ENCODE measurements at places on chromosomes 16 and 17. TPM values are rescaled to one million over a fixed set of nuclear protein-coding genes. Genes with fewer than 3 reads are reported as not detected.

SDR42E1 gene
- polyA plus RNA-seq, result 0.16 TPM

KRTAP9-1 gene
- polyA plus RNA-seq, result not detected

C16orf95 gene
- 2.5 TPM for polyA plus RNA-seq

ZNF19 gene
- polyA plus RNA-seq, result 3.9 TPM

PIRT gene
- 0.84 TPM for polyA plus RNA-seq

RAB26 gene
- 0.46 TPM for polyA plus RNA-seq

HEATR9 gene
- polyA plus RNA-seq, result 0.13 TPM

DNA sequence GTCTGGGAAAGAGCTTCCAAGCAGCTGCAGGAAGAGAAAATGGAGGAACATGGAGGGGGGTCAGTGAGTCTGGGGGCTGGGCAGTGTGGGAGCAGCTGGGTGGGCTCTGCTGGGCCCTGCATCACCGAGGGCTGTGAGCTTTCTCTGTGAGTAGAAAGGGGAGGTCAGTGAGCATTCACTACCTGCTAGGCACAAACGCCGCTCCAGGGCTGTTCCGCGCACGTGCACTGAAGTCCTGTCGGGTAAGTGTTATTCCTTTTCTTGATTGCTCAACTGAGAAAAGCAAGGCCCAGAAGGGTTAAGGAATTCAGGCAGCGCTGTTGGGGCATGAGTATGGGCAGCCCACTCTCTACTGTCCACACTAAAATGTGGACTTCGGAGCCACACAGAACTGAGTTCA lies 4.7 kb downstream of the CACNG5 start:
- peak; percentile 15 for DNase-seq

DNA sequence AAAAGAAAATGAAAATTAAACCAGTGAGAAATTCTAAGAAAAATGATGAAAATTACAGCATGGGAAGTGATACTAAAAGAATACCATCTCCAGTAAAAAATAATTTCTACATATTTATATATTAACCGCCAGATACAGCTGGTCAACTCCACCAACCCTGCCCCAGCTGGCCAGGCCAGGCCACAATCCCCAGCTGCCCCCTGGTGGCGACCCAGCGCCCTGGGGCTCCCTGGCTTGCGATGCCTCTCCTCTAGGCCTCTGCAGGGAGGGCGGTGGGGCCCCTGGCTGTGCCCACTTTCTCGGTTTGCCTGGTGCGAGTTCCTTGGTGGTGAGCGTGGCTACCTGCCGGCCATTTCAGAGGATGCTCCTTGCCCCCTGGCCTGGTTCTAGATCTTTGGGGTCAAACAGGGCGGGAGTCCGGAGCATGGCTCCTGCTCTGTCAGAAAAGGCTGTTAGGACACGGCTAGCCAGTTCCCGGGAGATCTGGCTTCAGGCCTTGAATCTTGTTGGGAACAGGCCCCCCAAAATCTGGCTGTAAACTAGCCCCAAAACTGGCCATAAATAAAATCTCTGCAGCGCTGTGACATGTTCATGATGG lies 14.5 kb downstream of the GLIS2 start:
- peak; percentile 77 for DNase-seq

DNA sequence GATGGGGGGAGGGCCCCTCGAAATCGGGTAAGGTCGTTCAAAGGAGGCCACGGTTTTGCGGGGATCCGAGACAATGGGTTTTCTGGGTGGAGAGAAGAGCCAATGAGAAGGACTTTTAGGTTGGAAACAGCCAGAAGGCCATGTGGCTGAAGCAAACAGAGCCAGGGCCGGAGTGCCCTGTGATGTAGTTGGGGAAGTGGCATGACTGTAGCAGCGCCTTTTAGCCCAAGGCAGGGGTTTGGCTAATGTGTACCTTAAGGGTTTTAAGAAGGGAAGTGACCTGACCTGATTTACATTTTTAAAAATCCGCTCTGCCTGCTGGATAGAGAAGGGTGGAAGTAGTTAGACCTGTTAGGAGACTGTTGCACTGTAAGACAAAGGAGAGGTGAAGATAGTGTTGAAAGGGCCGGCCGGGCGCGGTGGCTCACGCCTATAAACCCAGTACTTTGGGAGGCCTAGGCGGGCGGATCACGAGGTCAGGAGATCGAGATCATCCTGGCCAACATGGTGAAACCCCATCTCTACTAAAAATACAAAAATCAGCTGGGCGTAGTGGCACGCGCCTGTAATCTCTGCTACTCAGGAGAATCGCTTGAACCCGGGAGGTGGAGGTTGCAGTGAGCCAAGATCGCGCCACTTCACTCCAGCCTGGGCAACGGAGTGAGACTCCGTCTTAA lies 1.0 kb downstream of the LYRM1 start:
- peak; percentile 66 for DNase-seq

DNA sequence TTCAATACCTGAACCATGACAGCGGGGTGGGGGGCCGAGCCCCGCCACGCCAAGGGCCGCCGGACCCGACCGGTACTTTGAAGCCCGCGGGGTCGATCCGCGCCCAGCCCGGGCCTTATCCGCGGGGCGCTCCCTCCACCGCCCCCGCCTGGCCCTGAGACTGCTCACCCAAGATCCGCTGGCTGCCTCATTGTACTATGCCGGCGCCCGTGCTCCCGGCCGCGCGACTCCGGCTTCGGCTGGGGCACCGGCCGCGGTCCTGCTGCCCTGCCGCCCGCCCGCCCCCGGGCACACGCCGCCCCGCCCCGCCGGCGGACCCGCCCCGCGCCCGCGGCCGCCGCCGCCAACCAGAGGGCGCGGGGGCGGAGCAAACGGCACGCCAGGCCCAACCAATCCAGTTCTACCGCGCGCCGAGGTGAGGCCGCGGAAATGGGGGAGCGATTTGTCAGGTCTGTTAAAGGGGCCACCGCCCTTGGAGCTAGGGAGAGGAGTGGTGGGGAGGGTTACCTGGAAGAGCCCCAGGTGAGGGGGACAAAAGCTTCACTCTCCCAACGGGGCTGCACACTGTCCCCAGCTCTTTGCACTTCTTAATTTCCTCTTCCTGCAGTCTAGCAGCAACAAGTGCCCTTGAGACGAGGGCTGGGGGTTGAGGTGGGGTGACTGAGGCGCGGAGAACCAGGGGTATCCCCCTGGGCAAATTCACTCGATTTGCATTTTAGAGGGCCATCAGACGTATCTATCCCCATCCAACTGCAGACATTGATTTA lies at the start of gene TEX2:
TEX2 (minus strand) TSS at position 261 of the 767 bp plus-strand sequence. CDS start 49,043 bp downstream, outside the sequence.
- DNase-seq, result peak; percentile 95

DNA sequence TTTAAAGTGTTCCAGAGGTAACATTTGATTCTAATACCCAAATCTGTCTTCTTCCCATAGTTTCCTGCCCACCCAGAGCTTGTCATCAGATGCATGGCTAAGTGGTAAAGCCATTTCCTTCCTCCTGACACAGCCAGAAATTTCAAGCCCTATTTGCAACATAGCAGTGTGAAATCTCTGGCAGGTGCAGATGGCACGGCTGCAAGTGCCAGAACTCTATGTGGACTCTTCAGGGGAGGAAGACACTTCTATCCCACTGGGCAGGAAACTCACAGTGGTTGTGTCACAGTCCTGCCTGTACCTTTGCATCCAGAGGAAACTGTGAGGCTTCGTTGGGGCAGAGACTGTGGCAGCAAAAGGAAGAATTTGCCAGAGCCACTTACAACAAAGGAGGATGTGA lies 13.2 kb downstream of the DYNLRB2 start:
- DNase-seq, result no peak

DNA sequence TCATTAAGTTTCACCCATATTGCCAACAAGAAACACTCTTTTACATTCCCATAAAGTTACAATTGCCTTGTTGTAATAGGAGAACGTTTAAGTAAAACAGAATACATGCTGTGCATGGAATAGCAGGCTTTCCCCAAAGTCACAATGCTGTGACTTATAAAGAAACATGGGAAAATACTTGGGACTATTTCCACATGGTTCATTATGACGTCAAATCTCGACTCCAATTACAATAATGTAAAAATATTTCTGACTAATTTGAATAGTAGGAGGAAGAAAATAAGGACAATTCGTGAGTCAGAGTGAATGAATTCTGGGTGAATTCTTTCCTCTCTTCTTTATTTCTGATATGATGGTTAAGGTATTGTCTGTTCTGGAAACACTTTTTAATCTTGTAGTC lies 52.8 kb downstream of the CDH11 start:
- DNase-seq, result no peak

GRCh38 chr17:78338486-78339259 lies 21.2 kb downstream of the SOCS3 start:
- DNase-seq, result no peak

DNA sequence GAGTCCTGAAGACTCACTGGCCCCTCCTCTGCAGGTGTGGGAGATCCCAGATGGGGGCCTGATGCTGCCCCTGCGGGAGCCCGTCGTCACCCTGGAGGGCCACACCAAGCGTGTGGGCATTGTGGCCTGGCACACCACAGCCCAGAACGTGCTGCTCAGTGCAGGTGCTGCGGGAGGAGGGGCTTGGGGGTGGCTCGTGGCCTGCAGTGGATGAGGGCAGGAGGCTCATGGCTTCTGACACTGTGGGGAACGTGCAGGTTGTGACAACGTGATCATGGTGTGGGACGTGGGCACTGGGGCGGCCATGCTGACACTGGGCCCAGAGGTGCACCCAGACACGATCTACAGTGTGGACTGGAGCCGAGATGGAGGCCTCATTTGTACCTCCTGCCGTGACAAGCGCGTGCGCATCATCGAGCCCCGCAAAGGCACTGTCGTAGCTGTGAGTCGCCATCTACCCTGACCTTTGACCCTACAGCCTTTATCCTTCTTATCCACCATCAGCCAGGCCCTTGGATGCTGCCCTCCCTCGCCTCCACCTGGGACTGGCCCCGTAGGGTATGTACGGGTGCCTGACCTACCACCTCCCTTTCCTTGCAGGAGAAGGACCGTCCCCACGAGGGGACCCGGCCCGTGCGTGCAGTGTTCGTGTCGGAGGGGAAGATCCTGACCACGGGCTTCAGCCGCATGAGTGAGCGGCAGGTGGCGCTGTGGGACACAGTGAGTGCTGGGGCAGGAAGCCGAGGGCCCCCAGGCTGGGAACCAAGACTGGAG lies 3.6 kb downstream of the CORO1A start:
- peak; percentile 79 for DNase-seq

DNA sequence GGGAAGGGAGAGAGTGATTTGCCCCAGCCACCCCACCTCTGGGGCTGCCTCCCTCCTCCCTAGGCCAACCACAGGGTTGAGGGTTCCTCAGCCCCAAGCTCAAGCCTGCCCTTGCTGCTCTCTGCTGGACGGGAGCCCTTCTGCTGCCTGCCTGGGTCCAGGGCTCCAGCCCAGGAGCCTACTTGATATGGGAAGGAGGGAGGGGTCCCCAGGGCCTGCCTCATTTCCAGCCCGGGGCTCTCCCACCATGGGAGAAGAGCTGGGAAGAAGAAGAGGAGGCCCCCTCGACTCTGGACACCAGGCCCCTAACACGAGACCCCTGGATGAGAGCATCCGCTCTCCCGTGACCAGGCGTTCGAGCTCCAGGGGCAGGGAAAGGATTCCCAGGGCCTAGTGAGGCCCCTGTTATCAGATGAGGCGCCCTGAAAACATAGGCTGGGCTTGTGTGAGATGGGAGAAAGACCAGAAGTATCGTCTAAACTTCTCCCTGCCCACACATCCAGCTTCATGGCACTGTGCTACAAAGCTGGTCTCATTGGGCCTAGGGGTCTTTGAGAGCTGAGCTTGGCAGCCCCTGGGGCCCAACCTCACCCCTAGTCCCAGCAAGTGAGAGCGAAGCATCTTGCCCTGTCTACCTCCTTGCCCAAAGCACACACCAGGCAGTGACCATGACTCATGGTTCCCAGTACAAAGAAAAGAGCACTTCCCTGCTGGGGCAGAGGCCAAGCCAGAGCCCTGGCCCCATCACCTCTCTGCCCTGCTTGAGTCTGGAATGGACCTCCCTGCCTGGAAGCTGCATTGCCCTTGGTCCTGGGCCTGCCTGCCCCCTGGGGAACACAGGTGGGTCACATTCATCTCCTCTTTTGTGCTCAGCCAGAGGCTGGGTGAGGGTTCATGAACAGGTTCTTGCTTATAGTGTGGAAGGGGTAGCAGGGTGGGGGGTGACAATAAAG lies 987 bp downstream of the SLC16A5 start:
- no peak for DNase-seq

- DNase-seq, result no peak
Measured at GRCh38 chr16:86338403-86339115, 171.8 kb upstream of the FOXF1 start.

DNA sequence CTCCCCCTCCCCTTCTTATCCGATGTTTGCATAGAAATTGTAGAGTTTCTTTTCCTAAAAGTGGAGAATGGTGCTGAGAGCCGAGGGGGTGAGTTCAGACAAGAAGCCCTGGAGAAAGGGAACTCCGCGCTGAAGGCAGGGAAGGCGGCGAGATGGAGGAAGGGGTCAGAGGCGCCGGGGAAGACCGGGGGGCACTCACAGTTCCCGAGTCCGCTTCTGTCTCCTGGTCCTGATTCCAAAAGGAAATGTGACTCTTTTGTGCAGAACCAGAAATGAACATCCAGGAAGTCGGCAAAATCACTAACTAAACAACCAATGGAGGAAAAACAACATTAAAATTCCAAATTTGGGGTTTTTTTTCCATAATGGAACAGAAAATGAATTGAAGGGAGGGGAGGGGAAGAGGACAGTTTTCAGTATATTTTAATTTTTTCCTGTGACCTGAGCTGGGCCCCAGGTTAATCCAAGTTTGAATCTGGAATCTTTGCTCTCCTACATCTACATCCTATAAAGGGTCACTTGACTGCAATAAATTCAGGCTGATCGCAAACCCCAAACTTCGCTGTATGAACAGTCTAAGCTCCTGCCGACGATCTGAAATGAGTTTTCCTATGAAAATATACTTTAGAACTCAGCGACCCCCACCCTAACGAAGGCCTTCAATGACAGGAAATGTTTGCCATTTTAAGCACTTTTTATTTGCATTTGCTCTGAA lies 252.3 kb downstream of the C16orf95 start:
- DNase-seq, result no peak

Measured in adrenal gland (tissue), 19 donors.